ENCODE measurements at places on chromosomes 12 and 14.
A peak's percentile ranks its signal among the peaks of the same experiment; 100 is the strongest.

GRCh38 chr12:92412856-92413255 lies 267.2 kb upstream of the BTG1 start:
- DNase-seq: no peak

DNA sequence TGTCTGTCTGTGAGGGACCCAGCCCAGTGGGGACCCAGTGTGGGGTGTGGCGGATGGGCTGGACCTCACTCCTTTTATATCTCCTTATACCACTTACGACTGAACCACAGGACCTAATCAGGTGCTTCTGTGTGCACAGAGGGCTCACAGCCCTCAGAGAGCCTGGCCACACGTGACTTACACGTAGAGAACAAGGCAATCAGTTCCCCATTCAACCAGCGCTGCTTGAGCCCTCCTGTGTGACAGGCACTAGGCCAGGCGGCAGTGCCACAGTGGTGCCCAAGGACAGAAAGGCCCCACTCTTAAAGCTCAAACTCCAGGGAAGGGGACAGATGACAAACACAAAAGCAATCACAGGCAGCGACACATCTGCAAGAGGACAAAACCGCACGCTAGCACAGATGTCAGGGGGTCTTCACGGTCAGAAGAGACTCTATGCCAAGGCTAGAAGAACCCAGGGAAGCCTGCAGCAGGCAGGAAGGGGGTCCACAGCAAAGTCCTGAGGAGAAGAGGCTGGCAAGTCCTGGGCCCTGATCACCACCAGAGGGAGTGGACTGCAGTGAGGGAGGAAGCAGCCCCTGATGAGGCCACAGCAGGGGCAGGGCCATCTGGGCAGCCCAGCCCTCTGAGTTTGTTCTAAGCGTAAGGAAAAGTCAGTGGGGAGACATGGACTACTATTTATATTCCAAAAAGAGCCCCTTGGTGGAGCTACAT lies 39.3 kb downstream of the SETD3 start:
- no peak for DNase-seq

- DNase-seq: no peak
Measured at GRCh38 chr12:50467439-50467838, 37.3 kb upstream of the DIP2B start.

- no peak for DNase-seq
Measured at GRCh38 chr12:109542014-109542413, 31.3 kb downstream of the MMAB start.

DNA sequence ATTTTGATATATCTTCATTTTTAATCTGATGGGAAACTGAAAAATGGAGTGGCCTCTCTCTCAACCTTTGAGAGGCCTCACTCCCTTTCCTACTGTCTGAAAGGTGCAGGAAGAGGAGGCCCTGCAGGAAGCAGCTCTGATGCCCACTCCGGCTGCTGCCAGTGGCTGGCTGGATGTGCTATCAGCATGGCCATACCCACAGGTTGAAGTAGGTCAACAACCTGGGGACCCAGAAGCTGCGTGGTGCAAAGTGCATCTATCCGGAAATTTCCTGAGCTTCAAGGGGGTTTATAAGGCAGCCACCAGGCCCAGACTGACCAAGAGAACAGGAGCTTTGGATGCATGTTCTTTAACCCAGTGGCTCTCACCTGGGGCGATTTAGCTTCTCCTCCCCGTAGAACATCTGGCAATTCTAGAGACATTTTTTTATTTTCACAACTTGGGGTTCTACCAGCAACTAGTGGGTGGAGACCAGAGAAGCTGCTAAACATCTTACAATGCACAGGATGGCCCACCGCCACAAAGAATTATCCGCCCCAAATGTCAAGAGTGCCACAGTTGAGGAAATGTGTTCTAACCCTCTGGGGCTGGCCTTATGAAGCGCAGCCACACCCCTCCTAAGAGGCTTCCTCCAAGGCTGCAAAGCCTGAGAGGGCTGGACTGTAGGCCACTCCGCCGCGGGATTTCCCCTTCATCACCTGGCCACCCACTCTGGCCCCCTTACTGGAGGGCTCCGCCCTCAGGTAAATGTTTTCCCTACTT lies 8.2 kb upstream of the BATF start:
- no peak for DNase-seq

DNA sequence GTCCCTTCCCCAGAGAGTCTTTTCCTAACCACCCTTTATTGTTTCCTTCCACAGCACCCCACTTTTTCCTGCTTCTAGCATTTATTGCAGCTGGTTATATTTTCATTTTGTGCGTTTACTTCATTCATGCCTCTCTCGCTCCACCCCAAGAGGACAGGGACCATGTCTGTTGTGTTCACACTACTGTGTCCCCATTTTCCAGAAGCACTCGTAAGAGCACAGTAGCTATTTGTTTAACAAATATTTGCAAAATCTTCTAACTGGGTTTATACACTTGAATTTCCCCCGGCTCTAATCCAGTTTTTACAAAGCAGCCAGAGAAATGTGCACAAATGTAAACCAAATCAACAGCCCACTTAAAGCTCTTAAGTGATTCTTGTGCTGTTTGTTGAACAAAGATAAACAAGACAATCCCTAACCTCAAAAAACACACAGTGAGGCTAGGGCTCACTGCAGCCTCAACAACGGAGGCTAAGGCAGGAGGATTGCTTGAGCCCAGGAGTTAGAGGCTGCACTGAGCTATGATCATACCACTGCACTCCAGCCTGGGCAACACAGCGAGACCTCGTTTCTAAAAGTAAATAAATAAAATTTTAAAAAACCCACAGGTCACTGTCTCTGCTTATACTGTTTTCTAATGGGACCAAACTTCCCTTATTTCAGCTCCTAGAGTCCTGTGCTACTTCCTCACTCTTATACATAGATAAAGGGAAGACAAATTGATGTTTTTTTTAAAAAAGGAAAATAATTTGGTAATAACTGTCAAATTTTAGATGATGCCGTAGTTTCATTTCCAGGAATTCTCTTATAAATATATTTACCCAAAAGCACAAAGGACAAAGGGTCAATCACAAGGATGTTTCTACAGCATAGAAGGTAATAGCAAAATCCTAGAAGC lies 6.6 kb upstream of the ABCD4 start:
- DNase-seq: no peak

DNA sequence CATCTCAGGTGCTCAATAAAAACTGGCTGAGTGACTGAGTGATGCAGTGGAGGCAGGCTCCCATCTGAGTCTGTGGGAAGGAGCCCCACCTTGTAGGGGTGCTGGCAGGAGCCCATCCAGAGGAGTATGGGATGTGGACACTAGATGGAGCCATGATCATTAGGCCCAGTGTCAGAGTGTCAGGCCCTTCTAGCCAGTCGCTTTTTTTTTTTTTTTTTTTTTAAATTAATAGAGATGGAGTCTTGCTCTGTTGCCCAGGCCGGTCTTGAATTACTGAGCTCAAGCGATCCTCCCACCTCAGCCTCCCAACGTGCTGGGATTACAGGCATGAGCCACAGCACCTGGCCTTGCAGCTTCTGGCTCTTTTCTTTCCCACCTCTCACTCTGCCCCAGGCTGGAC lies 11.5 kb downstream of the RITA1 start:
- DNase-seq: peak; percentile 80

- no peak for DNase-seq
Measured at GRCh38 chr14:105629886-105630215, 103.5 kb downstream of the TMEM121 start.

DNA sequence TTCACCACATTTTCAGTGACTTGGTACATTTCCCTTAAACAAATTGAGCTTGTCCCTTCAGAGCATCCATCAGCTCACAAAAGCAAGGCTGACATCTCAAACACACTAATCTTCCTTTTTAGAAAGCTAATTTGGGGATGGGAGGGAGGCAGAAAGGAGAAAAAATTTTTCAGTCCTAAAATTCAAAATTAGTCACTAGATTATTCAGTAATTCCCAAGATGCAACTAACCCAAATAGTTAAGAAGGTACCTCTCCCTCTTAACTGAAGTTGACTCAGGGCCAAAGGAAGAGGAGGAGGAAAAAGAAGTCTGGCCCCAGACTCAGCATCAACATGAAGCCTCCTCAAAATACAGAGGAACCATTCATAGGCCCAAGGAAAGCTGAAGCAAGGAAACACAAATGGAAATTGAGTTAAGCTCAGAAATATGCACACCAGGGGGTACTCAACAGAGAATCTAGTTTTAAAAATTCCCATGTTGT lies 21.7 kb downstream of the CBX5 start:
- no peak for DNase-seq

DNA sequence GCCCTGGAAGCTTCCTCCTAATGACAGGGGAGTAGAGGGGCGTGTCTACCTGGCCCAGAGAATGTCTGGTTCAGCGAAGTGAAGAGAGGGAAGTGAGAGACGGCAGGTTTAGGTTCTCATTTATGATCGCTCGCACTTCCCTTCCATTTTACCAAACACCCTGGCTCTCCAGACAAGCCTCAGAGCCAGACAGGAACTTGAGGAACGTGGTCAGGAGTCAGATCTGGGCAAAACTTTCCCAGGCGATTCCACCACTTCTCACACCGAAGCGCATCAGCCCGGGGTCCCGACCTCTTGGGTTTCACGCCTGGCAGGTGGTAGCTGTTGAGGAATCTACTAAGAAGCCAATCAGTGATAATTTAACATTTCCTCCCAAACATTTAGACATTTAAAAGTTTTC lies 21.3 kb downstream of the ACTN1 start:
- no peak for DNase-seq

- no peak for DNase-seq
Measured at GRCh38 chr14:35122696-35123387, 490 bp downstream of the PRORP start.

DNA sequence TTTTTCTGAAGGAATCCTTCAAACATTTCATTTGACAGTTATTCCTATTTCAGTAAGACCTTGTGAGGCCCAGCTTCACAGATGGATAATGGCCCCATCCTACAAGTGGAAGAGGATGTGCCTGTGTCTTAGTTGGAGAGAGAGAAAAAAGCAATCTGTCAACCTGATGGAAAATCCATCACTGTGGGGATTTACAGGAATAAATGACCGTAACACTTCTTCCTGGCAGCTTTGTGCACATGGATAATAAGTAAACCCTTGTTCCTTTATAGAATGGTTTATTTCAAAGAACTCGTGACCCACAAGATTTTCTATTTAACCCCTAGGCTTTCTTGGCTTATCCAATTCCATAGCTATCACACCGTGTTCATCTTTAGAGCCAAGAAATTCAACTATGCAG lies 121.4 kb upstream of the PCED1B start:
- no peak for DNase-seq

DNA sequence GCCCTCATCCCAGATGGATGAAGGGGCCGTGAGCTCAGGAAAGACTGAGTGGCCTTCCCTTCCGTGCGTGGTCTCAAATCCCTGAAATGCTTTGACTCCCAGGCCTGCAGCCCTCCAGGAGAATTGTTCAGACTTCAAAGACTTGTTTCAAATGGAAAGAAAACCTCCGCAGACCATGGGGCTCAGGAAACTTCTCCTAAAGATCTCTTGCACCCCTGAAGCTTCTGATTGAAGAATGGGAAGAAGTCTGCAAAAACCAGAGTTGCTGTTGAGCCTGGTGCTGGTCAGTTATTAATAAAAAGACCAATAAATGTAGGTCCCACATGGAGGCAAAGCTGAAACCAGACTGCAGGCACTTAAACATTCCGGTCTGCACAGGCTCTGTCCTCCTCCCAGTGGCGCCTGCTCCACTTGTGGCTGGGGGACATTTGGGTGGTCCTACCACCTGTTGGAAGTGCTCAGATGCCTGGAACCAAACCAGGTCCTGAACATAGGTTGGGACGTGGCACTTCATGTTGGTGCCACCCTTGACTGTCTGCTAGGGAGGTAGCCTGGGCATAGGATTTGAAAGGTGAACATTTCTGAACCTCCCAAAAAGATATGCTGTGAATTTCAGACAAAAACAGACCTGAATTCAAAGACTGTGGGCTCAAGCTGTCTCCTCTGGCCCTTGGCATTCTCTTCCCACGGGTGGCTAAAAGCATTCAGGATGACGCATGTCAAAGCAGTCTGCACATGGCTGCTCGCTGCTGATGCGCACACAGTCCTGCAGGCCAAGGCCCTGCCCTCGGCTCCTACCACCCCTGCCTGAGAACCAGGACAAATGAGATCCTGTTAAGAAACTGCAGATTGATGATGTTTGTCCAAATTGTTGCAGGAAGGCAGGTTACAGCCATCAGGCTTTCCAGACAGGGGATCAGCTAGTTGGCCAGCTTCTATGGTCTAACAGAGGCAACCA lies 36.2 kb upstream of the MEG3 start:
- DNase-seq: no peak

- no peak for DNase-seq
Measured at GRCh38 chr14:67413806-67414769, 2.1 kb upstream of the PLEK2 start.

GRCh38 chr12:62724947-62725451 lies 210.0 kb downstream of the PPM1H start:
- DNase-seq: no peak

DNA sequence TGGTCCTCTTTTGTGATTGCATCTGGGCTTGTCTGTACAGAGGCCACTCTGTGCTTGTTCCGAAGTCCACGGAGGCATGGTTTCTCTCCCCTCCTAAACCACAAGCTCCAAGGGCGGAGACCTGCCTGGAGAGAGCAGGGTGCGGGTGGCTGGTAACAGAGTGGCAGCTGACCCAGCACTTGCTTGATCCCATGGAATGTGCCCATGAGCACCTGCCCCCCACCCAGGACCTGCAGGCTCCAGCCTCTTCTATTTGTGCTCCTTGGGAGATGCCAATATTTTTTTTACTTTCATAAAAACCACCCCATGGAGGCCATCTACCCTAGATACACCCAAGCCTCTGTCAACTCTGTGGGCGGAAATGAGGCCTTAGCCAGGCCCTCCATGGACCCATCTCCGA lies 104.7 kb downstream of the PRMT8 start:
- no peak for DNase-seq

- peak; percentile 34 for DNase-seq
Measured at GRCh38 chr12:117437516-117438255, 76.3 kb upstream of the NOS1 start.

DNA sequence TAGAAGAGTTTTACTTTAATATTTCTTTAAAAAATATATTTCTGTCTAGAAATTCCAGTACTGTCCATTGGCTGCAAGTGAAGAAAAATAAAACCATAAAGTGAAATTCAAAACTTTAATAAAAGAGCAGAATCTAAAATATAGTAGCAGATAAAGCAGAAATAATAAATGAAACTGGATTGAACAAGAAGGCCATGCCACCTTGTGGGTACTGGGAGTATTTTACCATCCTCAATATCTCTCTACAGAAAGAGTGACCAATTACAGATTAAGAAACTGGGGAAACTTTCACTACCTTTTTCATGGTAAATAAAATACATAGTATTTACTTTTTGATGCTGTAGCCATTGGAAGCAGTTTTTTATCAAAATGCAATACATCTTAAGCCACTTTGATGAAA lies 220.5 kb downstream of the BCAT1 start:
- DNase-seq: no peak

GRCh38 chr14:61889914-61890351 lies 127.7 kb downstream of the SNAPC1 start:
- no peak for DNase-seq

DNA sequence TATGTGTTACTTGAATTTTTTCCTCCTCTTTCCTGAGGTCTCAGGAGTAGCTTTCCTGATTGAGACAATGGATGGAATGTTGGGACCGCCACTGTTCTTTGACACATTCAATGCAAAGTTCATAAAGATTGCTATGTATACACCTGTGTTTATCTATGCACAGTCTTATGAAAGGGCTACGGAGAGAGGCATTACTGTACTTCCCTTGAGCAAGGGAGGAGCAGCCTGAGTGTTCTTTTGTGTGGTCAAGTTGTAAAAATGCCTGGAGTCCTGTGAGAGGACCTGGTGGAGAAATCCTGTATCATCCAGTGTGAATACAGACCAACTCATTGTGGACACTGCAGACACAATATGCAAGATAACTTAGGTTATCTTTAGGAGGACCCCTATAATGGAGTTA lies 1.2 kb downstream of the SRGAP1 start:
- DNase-seq: no peak

- DNase-seq: no peak
Measured at GRCh38 chr12:109696485-109697269, 16.9 kb upstream of the FAM222A start.

Measured in femur (tissue), 1 donor.